ENCODE measurements at places on chromosomes 11 and 22.

GRCh38 chr11:61533401-61533800 is 24.9 kb downstream of the LRRC10B start:
- DNase-seq = no peak

DNA sequence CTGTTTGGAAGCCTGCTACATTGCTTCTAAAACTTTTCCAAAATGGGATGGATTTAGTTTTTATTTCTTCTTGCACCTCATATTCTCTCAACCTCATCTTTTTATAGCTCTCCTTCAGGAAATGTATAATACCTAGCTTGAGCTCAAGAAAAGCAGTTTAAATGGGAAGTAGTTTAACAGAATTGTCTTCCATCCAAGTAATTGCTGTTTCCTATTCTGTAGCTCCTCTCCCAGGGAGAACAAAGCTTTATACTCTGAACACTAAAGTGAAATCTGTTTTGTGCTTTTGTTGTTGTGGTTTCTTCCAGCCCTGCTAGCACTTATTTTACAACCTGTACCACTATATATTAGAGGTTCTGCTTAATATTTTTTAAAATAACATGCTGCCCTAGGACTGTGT is 83.2 kb upstream of the HORMAD2 start:
- no peak for DNase-seq

- DNase-seq = no peak
These were observed 45.7 kb downstream of the PACS1 start for GRCh38 chr11:66115638-66116301.

- no peak for DNase-seq
These were observed 103.6 kb downstream of the MTNR1B start for GRCh38 chr11:93073026-93073425.

GRCh38 chr11:3119141-3119821 is 45.8 kb downstream of the OSBPL5 start:
- DNase-seq = no peak

DNA sequence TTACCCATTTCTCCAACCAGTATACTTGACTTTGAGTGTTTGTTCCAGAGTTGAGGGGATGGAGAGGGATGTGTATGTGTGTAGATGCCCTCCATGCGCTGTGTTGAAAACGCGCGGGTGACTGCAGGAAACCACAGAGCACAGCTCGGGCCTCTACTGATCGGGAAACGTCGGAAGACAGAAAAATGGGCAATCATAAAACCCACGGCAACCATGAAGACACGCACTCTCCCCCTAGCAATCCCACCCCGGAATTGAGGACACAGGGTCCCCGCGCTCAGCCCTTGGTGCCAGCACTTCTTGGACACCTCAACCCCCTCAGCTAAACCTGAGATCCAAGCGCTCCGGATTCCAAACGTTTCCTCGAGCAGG is 251 bp upstream of the UQCC3 start:
- DNase-seq = no peak

DNA sequence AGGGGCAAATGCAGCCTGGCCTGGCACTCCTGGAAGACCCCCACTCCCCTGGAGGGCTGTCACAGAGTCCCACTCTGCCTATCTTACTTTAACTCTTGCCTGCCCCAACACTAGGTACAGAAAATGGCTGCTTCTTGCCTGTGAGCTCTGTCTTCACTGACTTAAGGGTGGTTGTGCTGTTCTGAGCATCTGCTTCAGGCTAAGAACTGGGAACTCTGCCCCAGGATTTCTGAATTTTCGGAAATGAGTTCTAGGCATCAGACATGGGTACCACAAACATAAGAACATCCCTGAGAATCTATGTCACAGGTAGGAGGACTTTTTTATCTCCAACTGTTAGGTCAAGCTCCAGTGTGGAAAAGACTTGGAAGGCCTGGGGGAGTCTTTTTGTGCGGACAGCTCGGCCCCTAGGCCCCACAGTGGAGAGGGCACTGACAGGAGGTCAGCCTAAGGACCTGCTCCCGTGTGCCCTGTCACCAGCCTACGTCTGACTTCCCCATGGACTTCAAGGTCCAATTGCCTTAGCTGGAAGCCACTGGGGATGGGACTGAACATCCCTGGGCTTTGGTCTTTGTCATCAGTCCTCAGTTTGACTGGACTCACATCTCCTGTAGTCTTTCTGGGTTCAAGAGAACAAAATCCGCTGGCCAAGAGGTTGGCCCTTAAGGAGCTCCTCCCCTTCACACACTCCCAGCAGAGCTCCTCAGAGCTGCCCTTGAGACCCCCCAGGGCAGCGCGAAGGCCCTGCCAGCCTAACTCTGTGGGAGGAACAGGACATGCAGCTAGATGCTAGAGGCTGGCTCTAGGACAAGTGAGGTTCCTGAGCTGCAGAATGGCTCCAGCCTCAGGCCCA is 31.9 kb downstream of the PPP2R1B start:
- no peak for DNase-seq

DNA sequence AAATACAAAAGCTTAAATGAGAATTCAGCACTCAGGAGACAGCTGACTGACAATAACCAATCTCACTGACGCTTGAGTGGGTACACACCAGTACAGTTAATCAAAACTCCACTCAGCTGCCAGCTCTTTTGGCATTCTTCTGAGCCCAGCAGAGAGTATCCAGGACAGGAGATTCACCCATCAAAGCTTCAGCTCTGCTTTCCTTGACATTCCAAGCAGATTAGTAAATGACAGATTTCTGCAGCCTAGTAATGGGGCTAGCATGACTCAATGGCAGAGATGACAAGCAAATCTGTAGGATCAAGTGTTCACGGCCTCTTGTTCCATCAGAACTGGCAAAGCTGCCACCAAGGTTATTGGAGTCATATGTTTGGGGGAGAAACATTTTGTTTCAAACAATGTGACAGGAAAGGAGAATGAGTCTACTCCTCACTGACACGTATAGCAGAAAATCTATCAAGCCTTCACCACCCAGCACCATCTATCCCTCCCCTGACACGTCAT is 420.0 kb downstream of the DYNC2H1 start:
- DNase-seq = peak; percentile 28

DNA sequence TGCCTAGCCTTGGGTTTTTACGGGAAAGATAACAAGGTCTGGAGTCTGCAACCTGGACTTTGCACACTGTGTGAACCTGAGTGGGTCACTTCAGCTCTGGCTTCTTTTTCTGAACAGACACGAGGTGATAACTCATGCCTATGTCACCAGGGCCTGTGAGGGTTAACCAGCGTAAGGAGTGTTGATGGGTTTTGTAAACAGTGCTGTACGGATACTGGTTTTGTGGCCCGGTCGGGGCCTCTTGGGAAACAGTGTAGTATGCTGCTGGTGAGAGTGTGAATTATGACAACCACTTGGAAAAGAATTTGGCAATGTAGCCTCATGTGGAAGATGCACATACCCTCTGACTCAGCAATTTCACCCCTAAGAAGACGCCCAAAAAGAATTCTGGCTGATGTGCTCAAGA is 266.8 kb downstream of the MN1 start:
- no peak for DNase-seq

- DNase-seq = no peak
These were observed 23.5 kb downstream of the PPFIBP2 start for GRCh38 chr11:7537265-7537664.

GRCh38 chr22:37198258-37199102 is 10.4 kb upstream of the C1QTNF6 start:
- DNase-seq = peak; percentile 87

GRCh38 chr11:36035454-36035853 is 91.6 kb downstream of the LDLRAD3 start:
- DNase-seq = no peak

- DNase-seq = no peak
These were observed 2392.1 kb upstream of the RAG2 start for GRCh38 chr11:38990139-38990538.

DNA sequence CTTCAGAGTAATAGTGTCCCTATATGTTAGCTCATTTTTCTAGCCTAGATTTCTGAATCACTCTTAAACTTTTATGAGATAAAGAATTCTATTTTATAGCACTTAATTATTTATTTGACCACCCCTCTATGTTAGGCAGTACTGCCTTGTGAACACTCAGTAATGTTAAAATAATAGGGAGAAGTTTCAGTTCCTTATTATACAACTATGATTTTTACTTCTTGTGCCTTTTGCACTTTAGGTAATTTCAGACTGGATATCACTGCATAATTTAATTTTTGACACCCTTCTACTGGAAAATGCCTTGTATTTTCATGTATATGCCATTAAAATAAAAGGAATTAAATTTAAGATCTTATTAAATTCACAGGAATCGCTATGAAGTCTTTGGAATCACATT is 3.1 kb downstream of the BCO2 start:
- DNase-seq = no peak

Measured in lung microvascular endothelial cell (primary cell).